ENCODE measurements at places on chromosomes 13 and 19.

DNA sequence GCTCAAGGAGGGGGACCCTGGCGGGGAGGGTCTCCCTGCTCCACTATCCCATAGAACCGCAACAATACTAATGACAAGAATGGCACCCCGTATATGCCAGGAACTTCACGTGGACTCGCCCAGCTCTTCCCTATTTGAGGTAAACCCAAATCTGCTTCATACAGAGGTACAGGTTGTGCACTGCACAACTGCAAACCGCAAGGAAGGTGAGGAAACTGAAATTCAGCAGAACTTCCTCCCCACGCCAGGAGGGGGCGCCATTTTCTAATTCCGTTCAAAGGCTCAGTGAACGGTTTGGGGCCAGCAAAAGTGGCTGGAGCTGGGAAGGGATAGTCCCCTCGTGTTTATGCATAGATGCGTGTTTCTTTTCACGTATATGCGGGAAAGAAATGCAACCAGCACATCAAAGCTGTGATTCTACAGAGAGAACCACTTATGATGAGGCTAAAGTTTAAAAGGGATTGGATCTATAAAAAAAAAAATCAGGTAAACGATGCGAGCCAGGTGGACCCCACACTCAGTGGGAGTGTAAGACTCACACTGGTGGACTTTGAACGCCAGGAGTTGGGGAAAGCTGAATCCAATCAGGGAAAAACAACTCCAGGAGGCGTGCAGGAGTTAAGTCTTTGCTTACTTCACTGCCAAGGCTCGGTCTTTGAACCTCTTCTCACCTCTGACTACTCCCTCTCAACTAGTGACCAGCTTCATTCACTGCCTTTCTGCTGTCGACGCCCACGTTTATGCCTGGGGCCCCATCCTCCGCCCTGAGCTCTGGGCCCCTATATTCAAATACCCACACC, 20.3 kb downstream of the C19orf81 start:
- no peak for DNase-seq

- DNase-seq = no peak
Measured at GRCh38 chr13:94342436-94343242, 136.8 kb downstream of the DCT start.

GRCh38 chr19:17754634-17755442, 3.6 kb downstream of the FCHO1 start:
- no peak for DNase-seq

DNA sequence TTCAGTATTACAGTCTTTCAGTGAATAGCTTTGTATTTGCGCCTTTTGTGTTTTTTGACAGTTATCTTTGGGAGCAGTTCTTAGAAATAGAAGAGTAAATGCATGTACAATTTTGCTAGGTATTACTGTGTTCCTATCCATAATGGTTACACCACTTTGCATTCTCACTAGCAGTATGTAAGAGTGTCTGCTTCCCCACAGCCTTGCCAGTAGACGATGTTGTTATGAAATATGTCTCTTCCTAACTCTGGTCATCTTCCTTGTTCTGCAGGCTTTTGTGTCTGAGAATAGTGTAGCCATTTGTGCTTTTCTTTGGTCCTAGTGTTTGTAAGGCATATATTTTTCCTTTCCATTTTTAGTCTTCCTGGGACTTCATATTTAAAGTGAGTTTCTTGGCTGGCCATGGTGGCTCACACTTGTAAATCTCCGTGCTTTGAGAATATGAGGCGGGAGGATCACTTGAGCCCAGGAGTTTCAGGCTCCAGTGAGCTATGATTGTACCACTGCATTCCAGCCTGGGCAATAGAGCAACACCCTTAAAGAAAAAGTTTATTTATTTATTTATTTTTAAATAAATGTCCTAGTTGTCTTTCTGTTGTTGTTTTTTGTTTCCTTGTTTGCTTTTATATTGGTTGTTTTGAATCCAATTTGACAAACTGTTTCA, 140.3 kb downstream of the PDS5B start:
- no peak for DNase-seq

- no peak for DNase-seq
Measured at GRCh38 chr13:47168618-47169017, 271.8 kb upstream of the HTR2A start.

GRCh38 chr13:102260256-102260655, 141.6 kb downstream of the FGF14 start:
- no peak for DNase-seq

DNA sequence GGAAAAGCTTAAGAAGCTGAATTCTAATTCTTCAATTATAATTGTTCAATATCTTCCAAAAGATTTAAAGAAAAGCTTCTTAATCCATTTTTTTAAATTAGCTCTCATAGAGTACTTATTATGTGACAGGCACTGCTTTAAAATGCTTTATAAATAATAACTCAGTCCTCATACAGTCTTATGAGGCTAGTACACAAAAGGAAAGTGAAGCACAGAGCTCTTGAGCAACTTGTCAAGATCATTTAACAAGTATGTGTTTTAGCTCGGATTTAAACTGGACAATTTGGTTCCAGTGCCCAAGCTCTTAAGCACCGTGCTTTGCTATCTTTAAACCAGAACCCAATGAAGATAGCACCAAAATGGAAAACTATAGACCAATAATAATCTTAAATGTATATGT, 106.1 kb downstream of the DHRS12 start:
- DNase-seq = no peak

Data from activated T-helper 1 cell treated with anti-CD3 and anti-CD28 coated beads, Interleukin-2, amount 50 U/mL, for 16 hours (primary cell).